Bronchial epithelial cell (primary cell): ENCODE measurements at places on chromosomes 3 and 15.

- DNase-seq: no peak
Observed at GRCh38 chr15:67092752-67093503, 27.5 kb downstream of the SMAD3 start.

DNA sequence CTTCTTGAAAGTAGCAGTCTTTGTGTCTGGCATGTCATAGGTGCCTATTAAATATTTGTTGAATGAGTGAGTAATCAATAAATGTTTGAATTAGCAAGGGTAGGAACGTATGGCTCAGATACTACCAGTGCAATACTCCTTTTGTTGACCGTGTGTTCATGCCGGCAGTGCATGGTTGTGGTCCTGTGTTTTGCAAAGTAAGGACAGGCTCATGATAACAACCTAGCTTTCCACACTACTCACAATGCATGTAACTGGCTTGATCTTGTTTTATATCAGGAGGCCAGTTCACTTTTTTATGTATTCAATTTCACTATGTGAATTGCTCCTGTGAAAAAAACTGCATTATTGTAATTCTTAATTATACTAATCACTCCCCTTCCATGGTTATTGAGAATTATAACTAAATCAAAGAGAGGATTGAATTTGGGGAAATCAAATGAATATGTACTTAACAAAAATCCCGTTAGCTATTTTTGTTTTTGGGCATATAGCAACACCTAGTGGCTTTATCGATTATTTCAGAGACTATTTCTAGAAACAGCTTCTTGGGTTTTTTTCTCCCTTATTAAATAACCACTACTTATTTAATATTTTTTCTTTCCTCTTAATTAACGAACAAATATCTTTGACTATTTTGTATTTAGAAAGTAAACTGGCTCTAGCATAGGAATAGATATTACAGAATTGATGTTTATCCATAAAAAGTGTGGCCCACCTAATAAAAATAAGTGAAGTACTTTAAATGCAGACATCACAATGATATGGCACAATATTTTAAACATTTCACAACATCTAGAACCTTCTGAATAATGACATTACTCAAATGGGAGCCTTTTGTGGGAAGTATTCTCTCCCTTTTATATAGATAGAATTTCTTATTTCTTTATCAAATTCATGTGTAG lies 218.5 kb downstream of the BBX start:
- peak; percentile 42 for DNase-seq

DNA sequence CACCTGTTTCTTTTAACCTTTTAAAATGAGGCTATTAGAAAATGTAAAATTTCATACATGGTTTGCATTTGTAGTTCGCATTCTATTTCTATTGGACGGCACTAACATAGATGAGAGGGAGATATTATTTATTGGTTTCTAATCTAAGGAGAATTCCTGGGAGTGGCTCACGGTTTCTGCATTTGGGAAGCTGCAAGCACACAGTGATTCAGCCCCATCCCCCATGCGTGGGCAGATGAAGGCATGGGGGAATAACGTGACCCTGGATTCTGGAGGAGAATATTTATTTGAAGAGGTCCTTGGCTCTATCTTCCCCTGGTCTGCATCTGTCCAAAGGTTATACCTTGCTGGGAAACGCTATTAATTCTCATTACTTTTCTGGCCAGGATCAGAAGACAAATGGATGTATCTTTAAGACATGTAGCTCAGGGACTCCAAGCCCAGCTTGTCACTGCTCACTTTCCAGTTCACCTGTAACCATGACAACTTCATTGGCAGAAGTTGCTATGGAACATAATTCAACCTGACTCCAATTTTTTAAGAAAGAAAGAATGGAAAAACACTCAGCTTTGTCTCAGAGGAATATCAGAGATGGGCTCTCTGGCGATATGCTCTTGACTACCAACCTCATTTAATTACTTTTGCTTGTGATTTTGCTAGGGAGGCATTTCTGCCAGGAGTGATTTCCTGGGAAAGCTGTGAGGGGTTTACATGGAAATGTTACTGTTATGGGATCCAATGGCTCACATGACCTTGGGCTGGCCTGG lies 27.2 kb upstream of the POMGNT2 start:
- no peak for DNase-seq

DNA sequence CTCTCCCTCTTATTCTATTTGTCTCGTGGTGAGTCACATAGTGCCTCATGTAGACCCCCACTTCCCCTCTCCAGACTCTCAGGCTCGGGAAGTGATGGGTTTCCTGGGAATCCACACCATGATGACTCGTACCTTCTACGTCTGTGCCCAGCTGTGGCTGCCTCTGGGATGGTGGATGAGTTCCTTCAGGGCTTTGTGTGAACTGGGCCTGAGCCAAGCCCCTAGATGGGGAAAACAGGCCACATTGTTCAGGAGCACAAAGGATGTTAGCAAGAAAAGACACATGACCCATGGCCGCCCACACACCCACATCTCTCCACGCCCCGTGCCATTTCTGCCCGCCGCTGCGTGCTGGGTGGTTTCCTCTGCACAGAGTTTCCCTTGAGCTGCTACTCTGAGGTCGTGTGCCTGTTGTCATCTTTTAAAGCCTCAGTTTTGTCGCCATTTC lies 10.5 kb downstream of the ISG20 start:
- DNase-seq: peak; percentile 89

GRCh38 chr3:39569095-39569494 lies 101.6 kb downstream of the MOBP start:
- DNase-seq: no peak

DNA sequence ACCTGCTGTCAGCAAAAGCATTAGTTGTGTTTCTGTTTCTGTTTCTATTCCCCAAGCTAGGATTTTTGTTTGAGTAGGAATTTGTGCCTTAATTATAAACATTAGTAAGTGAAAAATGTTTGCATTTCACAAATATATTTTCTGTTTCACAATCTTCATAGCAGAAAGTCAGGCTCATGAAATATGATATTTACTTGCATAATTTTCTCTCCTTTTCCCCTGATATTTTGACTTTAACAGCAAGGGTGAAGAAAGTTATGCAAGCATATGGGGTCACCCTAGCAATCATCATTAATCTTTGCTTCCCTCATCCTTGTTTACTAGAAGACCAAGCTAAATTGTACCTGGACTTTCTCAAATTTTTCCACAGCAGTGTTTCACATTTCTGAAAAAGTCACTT lies 140.3 kb upstream of the SEMA6D start:
- DNase-seq: no peak

- DNase-seq: peak; percentile 77
Observed at GRCh38 chr3:190252080-190252479, 70.2 kb downstream of the CLDN1 start.

- no peak for DNase-seq
Observed at GRCh38 chr3:133608388-133608787, 34.9 kb downstream of the CDV3 start.

DNA sequence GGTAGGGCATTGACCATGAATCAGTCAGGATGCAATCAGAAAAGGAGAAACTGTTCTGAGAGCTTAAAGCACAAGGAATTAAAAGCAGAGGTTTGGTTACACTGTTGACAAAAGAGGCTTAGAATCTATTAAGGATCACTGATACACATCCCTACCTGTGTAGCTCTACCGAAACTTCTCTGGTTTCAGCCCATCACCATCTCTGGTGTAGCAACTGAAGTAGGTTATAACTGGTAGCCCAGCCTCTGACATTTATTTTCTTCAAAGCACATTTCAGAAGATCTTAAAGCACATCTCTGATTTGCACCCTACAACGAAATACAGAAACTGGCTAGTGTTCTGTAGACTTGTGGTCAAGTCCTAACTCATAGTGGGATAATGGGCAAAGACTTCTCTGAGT lies 283.7 kb downstream of the GBE1 start:
- DNase-seq: no peak

GRCh38 chr3:14252321-14253021 lies 73.9 kb downstream of the LSM3 start:
- no peak for DNase-seq

- no peak for DNase-seq
Observed at GRCh38 chr15:23566071-23566554, 639 bp downstream of the MKRN3 start.

DNA sequence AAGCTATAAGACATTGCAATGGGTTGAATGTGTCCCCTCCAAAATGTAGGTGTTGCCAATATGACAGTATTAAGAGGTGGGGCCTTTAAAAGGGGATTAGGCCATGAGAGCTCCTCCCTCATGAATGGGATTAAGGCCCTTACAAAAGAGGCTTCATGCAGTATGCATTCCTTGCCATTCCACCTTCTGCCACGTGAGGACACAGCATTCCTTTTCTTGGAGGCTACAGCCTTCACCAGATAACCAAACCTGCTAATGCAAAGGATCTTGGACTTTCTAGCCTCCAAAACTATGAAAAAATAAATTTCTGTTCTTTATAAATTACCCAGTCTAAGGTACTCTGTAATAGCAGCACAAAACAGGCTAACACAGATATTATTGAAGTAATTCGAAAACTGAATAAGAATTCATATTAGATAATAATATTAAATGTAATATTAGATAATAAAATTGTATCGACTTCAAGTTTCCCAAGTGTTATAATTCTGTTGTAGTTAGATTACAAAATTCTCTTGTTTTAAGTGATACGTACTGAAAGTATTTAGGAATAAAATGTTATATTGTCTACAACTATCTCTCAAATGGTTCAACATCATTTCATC lies 29.4 kb upstream of the ATP8B4 start:
- DNase-seq: peak; percentile 77

- DNase-seq: peak; percentile 91
Observed at GRCh38 chr15:44102675-44103254, 92.3 kb downstream of the FRMD5 start.

- peak; percentile 91 for DNase-seq
Observed at GRCh38 chr3:161266731-161267150, 45.6 kb downstream of the NMD3 start.

DNA sequence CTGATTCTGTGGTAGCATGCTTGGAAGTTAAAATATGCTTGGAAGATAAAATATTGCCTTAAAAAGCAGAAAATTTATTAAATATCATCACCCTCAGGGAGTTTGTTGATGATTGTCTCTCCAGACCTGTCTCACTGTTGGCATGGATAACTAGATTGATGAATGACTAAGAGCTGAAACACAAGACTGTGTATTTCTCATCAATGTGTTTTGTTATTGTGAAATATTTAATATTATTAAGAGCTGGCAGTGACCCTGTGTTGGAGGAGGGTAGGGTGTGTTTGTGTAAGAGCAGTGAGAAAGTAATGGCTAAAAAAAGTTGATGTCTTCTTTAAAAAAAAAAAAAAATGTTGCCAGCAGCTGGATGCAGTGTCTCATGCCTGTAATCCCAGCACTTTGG lies 82.2 kb downstream of the ITPR1 start:
- DNase-seq: peak; percentile 76
